Osteocyte (in vitro differentiated cells): ENCODE measurements at places on chromosomes 1 and 21. TPM values are rescaled to one million over a fixed set of nuclear protein-coding genes. Genes with fewer than 3 reads are reported as not detected.
A peak's percentile ranks its signal among the peaks of the same experiment; 100 is the strongest.

The ANGPTL7 gene
- total RNA-seq = not detected in 2 replicates

GRCh38 chr1:173304529-173305227, 97.5 kb upstream of the TNFSF4 start:
- no peak for DNase-seq

The AK5 gene
- total RNA-seq = 31.5 and 38.1 TPM in 2 replicates

GRCh38 chr1:227490478-227490877, 72.9 kb upstream of the ZNF678 start:
- DNase-seq = no peak

The DCDC2B gene
- total RNA-seq = not detected in 2 replicates

The CFHR4 gene
- not detected in 2 replicates for total RNA-seq

DNA sequence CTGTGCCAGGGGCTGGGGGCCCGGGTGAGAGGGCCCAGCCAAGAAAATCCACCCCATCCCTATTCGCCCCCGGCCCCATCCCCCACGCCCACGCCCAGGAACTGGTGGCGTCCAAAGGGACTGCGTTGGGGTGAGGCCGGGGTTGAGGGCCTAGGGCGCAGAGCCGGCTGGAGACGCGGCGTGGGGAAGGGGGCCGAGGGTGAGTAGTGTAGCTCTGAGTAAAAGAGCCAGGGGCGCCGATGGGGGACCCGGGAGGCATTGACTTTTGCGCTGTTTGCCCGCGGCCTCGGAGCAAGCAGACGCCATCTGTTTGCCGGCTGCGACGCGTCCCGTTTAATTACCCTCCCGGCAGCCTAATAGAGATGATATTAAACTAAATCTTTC, 3.5 kb upstream of the DMRTA2 start:
- no peak for DNase-seq

DNA sequence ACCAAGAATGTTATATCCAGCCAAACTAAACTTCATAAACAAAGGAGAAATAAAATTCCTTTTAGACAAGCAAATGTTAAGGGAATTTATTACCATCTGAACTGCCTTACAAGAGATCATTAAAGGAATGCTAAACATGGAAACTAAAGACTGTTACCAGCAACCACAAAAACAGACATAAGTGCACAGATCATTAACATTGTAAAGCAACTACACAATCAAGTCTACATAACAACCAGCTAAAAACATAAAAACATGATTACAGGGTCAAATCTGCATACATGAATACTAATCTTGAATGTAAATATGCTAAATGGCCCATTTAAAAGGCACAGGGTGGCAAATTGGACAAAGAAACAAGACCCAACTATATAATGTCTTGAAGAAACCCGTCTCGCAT, 211.0 kb upstream of the PBX1 start:
- DNase-seq = no peak

DNA sequence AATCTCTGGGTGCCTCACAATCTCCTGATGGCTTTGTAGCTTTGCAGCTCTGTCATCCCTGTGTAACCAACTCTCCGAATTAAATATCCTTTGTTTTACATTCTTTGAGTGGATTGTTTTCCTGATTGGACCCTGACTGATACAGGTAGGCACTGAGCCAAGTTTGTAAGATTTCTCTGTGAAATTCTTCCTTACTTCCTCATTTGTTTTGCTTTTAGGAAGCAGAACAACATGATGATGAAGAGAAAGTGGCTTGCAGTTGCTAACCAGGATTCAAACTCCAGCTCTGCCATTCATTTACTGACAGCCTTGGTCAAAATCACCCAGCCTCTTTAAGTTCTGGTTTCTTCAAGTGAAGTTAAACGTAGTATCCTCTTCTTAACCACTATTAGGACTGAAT, 452.3 kb downstream of the OMA1 start:
- no peak for DNase-seq

The RXFP4 gene
- not detected in 2 replicates for total RNA-seq

DNA sequence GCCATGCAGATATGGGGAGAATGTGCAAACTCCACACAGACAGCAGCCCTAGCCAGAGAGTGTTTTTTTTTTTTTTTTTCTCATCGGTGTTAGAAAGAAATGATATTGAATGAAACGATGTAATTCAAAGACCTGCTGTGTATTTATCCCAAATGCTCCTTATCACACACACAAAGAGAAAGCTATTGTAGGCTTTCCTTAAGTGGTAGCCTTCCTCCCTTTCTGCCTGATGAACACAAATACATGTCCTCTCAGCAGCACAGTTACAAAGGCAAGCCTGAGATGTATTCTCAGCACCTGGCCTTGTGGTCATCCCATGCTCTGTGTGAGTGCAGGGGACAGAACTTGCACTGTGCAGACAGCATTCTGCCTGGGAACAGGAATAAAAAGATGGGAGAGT, 93.8 kb downstream of the PLPPR5 start:
- no peak for DNase-seq

The XKR8 gene
- total RNA-seq = 3.8 and 3.9 TPM in 2 replicates

DNA sequence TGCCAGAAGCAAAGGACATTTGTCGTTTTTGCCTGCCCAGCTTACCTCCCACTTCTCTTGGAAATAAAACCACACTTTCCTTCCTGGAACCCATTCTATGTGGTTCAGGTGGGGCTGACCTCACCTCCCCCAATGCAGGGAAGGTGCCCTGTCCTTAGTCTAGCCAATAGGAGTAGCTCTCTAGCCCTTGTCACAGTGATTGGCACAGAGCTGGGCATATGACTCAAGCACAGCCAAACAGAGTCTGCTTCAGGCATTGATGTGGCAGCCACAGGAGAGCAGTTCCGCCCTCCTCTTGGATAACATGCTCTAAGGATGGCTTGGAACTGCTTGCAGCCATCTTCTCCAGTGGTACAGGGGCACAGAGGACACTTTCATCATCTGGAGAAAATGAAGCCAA, 134.0 kb downstream of the LRIG2 start:
- no peak for DNase-seq

GRCh38 chr21:45981151-45982091, at the start of gene COL6A1:
TSS of gene COL6A1 (plus strand) at chr21:45981770. CDS start at chr21:45981851, 81 bp downstream.
- peak; percentile 95 for DNase-seq

- no peak for DNase-seq
These were observed 16.2 kb upstream of the KPRP start for GRCh38 chr1:152741656-152742055.

- DNase-seq = peak; percentile 75
These were observed 13.3 kb upstream of the TBX15 start for GRCh38 chr1:119001181-119002027.

- no peak for DNase-seq
These were observed 516 bp downstream of the RCOR3 start for GRCh38 chr1:211259638-211260126.

DNA sequence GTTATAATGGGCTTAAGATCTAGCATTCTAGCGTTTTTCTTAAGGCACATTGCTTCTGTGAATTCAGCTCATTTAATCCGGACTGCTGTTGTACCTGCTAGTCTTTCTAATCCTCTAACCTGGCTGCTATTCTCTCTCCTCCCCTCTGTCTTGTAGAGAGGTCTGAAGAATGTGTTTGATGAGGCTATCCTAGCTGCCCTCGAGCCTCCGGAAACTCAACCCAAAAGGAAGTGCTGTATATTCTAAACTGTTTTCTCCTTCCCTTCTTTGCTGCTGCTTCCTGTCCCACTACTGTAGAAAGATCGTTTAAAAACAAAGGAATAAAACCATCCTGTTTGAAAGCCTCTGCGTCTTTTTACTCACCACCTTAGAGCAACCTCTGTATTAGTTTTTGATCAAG, 37.3 kb downstream of the CDC42 start:
- no peak for DNase-seq

- no peak for DNase-seq
These were observed 19.9 kb downstream of the ABCA4 start for GRCh38 chr1:94100785-94101612.

DNA sequence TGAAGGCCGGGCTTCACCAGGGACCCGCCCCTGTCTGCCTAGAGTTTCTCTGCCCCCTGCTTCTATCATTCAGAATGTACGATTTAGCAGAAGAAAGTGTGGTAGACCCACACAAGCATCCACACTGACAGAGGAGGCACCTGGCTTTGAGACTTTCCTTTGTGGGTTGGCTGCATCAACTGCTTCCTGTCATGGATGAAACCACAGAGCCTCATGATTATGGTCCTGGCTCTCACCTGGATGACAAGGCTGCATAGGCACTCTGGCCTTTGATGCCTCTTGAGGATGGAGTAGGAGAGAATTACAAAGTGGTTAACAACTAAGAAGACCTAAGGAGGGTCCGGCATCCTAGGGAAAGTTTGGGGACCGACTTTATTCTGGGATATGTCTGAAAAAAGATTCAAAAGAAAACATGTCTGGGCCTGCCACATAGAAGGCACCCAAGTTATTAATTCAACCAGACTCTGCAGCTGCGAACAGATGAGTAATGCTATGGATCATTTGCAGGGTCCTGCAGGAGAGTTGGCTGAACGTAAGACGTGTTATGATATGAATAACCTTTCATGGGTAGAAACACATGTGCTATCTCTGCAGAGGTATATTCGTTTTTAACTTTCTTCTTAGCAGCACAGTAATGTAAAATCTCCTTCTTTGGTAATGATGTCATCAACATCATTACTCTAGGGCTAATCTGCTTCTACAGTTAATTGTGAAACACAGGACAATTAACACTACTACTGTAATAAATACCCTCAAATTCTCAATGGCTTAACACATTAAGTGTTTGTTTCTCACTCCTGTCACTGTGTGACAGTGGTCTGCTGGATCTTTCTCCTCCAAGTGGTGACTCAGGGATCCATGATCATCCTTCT, 136.2 kb downstream of the SLC35F3 start:
- no peak for DNase-seq

The SPRR2A gene
- not detected in 2 replicates for total RNA-seq

GRCh38 chr1:193190096-193190744, 3.8 kb upstream of the B3GALT2 start:
- no peak for DNase-seq

DNA sequence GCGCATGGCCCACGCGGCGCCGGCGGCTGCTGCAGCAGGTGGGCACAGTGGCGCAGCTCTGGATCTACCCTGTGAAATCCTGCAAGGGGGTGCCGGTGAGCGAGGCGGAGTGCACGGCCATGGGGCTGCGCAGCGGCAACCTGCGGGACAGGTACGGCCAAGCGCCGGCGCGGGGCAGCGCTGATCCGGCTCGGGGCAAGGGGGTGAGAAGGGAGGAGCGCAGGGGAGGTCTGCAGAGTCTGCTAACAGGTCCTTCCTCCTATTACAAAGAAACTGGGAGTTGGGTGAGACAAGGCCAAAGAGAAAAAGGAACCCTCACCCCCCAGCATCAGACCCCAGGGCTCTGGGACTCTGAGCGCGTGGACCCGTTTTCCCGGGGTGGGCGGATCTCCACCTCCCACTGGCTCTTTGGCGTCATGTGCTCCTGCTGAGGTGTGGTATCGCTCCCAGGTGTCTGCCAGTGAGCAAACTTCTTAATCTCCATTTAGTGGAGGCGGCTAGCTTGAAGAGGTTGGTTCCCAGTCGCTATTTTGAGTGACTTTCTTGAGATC, 431 bp downstream of the MTARC1 start:
- peak; percentile 80 for DNase-seq

DNA sequence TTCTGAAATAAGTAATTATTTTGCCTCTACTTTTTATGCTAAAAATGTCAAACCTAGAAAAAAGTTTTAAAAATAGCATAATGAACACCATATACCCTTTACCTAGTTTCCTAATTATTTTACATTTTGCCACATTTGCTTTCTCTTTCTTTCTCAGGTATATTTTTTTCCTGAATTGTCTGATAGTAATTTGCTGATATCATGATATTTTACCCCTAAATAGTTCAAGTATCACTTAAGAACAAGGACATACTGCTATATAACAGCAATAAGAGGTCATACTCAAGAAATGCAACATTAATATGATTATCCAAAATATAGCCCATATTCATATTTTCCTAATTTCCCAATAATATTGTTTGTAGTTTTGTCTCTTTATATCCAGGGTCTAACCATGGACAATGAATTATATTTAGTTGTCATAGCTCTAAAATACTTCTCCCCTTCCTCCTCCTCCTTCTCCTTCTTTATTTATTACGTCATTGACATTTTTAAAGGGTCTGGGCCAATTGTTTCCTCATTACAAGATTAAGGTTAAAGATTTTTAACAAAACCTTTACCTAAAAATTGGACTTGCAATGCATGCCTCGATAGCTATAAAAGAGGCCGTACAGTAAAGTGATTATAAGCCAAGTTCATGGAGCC, 20.3 kb upstream of the SMYD2 start:
- DNase-seq = no peak

The RHD gene
- total RNA-seq = not detected in 2 replicates

The BARHL2 gene
- total RNA-seq = not detected in 2 replicates

DNA sequence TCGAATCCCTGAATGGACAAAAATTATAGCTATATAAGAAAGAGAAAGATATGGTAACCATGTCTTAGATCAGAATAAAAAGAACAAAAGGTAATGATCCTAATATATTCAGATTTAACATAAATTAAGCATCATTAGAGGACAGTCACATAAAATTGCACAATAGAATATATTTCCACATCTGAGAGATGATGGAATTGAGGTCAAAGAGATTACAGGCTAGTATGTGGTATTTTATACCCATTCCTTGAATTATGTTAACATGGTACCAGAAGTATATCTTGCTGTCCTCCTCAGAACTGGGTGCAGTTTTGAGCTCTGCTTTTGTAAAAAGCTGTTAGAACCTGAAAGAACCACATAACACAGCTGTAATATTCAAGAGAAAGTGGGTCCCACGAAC, 245.6 kb upstream of the HOOK1 start:
- no peak for DNase-seq

The PINK1 gene
- total RNA-seq = 54.8 and 55.2 TPM in 2 replicates

The TDRD10 gene
- not detected in 2 replicates for total RNA-seq

The TGFB2 gene
- total RNA-seq = 175 and 184 TPM in 2 replicates

DNA sequence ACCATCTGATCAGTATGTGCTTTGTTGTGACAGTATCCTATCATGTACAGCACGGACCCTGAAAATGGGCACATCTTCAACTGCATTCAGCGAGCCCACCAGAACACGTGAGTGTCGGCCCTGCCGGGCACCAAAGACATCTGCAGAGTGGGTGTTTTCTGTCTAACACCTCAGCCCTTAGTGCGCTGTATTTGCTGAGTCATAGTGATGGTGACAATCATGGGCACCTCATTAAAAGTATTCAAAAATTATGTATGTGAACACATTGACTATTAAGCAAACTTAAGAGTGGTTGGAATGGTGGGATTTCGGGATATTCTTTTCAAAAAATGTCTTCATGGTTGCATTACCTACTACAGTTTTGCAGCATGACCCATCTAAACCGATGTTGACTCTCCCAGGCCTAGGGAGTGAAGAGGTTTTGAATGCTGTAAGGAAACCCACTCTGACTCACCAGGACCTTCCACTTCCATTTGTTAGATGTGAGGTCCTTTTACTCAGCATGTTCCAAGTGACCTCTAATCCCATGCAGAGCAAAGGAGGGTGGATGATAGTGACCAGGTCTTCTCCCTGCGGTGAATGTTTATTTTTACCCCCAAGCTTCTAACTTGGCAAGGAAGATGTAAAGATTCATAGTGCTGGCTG, 20.1 kb downstream of the MGST3 start:
- no peak for DNase-seq

The MDM4 gene
- 70.8 and 77.3 TPM in 2 replicates for total RNA-seq

- DNase-seq = no peak
These were observed 137.3 kb downstream of the SLC30A10 start for GRCh38 chr1:219790834-219791615.

The OR6N1 gene
- total RNA-seq = not detected in 2 replicates

The C2CD2 gene
- total RNA-seq = 13.1 and 19.4 TPM in 2 replicates
